ENCODE measurements at places on chromosomes 7 and 10. TPM values are rescaled to one million over a fixed set of nuclear protein-coding genes. Genes with fewer than 3 reads are reported as not detected.

The BAZ1B gene
- 34.0 TPM for total RNA-seq

DNA sequence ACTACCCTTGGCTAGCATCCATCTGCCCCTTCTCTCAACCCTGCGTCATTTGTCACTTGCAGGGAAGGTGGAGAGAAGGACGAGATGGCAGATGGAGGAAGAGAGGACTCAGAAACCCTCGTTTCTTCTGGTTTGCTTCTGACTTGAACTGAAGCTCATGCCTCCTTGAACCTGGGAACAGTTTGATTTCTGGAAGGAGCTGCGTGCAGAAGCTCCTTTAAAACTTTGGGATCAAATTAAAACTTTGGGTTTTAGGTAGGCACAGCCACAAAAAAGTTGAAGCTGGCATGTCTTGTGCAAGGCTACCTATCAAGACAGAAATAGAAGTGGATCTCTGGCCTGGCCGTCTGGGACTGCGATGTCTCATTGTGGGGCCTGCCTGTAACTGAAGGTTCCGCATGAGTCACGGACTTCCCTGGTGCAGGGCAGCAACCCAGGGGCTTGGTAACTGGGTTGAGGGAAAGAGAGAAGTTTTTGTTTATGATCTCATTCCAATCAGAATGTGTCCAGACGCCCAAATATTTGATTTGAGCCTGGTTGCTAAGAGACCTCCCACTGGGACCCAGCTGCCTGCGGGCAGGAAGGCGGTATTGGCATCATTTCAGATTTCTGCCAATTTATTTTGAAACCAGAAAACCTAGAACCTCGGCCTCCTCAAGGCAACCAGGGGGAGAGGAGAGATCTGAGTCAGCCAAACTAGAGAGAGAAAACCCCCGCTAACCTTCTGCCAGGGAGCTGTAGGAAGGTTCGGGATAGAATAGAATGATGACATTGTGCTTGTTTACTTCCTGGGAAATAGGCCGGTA, 15.8 kb upstream of the CAMK1D start:
- H3K27me3 ChIP-seq, result no peaks in the 10 kb centered on the region
- no peak overlapping the region for H3K4me3 ChIP-seq
- peak; percentile 51 for DNase-seq
- H3K4me1 ChIP-seq, result peaks cover 7% of the 10 kb centered on the region
- no peaks in the 10 kb centered on the region for H3K36me3 ChIP-seq

- DNase-seq, result no peak
- no peaks in the 10 kb centered on the region for H3K36me3 ChIP-seq
- H3K27ac ChIP-seq, result no peak overlapping the region
- no peaks in the 10 kb centered on the region for H3K27me3 ChIP-seq
- no peaks in the 10 kb centered on the region for H3K4me1 ChIP-seq
- no peak overlapping the region for H3K4me3 ChIP-seq
Measured at GRCh38 chr10:51617576-51618235, 81.7 kb downstream of the CSTF2T start.

- H3K27me3 ChIP-seq, result no peaks in the 10 kb centered on the region
- no peaks in the 10 kb centered on the region for H3K4me1 ChIP-seq
- DNase-seq, result peak; percentile 13
- H3K27ac ChIP-seq, result no peak overlapping the region
- no peak overlapping the region for H3K4me3 ChIP-seq
Measured at GRCh38 chr7:123494193-123494796, 40.1 kb downstream of the IQUB start.

GRCh38 chr10:60335708-60336107, 54.0 kb downstream of the ANK3 start:
- no peak overlapping the region for H3K4me3 ChIP-seq
- H3K36me3 ChIP-seq, result no peaks in the 10 kb centered on the region
- H3K27ac ChIP-seq, result no peak overlapping the region
- H3K4me1 ChIP-seq, result no peaks in the 10 kb centered on the region

- no peak overlapping the region for H3K4me3 ChIP-seq
- H3K27me3 ChIP-seq, result no peaks in the 10 kb centered on the region
- no peaks in the 10 kb centered on the region for H3K4me1 ChIP-seq
- no peak overlapping the region for H3K27ac ChIP-seq
- DNase-seq, result no peak
Measured at GRCh38 chr10:113214331-113214730, 264.3 kb downstream of the TCF7L2 start.

DNA sequence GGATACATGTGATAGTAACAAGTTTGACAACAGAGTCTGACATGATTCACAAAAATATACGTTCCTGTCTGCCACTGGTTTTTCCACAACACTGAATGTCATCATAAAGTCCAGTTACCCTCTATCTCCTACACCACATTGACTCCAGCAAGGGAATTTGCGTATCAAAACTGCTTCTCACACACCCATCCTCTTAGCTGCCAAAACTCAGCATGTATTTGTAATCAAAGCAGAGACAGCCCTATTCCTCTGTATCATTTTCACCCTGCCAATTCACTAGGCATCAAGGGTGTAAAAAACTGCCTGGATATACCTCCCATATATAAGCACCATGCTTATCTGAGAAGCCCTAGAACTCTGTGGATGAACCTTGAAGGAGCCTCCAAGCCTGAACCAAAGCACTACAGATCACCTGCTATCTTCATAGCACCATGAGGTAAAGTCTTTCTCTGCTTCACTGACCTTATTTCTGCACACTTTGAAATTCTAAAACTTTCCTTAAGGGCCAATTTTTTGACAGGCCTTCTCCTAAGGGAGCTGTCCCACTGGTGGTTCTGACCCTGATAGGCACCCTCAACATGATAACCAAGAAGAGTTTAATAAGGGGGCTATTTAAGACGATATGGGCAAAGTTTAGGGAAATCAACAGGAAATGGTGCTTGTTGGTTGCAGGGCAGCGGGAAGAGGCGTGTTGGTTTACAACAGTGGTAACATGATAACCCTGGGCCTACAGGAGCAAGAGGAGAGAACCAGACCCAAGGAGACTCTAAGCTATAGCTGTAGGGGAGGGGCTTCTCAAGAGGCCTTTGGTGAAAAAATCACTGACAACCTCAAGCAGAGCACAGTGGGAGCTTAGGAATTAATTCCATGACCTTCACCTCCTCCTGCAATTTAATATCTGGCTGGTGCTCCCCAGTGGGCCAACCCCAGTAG, at the start of gene IFIT1B:
Gene IFIT1B, plus strand, starts transcription at position 352 of the 933 bp plus-strand sequence. Its CDS starts 80 bp downstream, at position 432.
- no peak within 1 kb of the TSS for H3K4me3 ChIP-seq
- H3K36me3 ChIP-seq, result no peaks in the 10 kb centered on the region
- DNase-seq, result no peak
- no peak within 1 kb of the TSS for H3K27ac ChIP-seq

- peak within 1 kb of the TSS; percentile 99 for H3K27ac ChIP-seq
- peaks cover 6% of the 10 kb centered on the region for H3K4me1 ChIP-seq
- peak; percentile 94 for DNase-seq
- no peaks in the 10 kb centered on the region for H3K27me3 ChIP-seq
Measured at GRCh38 chr7:32957326-32958045, at the start of gene FKBP9. Gene FKBP9 (plus strand): TSS chr7:32957440. CDS start chr7:32957574, 134 bp downstream.

Data from transverse colon (tissue), 4 donors.